ENCODE measurements at places on chromosomes 2 and 18.

GRCh38 chr18:42114310-42114943, 159.4 kb downstream of the PIK3C3 start:
- peak; percentile 6 for DNase-seq

DNA sequence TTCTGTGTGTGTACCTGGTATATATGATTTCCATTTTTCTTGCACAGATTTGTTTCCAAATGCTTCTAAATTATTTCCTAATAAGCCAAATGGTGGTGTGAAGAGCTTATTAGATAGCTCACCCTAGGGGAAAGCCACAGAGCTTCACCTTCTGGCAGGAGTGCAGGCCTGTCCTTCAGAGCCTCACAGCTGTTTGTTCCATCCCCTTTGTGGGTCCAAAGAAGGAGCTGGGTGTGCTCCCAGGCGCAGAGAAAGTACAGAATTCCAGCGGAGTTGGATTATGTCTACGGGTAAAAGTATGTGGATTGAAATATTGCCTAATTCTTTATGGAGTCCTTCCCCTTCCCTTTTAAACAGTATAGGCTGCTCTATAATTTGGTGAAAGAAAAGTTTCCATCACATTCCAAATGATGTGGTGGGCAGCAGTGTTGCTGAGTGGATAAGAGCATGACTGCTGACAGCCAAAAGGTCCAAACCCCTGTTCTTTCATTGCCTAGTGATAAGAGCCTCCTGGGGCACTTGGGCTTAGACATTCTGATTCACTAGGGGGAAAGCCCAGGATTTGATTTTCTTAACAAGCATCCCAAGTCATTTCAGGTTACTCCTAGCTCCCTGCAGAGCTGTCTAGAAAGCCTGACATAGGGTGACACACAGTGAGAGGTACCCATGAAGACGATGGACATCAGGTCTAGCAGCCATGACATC, 86.6 kb downstream of the WDSUB1 start:
- no peak for DNase-seq

DNA sequence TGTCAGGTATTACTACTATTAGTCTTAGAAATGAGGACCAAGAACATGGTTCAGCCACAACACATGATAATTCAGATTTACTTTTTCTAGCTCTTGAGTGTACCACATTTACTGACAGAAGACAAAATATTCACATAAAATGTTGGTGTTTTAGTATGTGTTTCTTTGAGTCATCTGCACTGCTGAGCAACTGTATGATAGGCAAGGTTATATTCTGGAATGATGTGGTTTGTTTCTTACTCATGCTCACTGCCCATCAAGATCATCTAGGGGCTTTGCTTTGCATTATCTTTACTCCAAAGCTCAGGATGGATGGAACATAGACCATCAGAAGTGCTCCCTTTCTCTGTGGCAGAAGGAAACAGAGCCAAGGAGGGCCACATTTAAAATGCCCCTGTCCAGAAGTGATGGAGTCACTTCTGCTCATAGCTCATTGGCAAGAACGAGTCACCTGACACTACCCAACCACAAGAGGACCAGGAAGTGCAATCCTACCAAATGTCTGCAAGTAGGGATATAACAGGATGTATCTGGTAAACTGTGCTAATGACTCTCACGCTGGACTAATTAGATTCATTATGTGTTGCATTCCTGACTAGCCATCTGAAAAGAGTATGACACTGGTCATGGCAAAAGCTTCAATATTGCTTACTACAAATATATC, 81.5 kb downstream of the DIS3L2 start:
- DNase-seq = no peak

DNA sequence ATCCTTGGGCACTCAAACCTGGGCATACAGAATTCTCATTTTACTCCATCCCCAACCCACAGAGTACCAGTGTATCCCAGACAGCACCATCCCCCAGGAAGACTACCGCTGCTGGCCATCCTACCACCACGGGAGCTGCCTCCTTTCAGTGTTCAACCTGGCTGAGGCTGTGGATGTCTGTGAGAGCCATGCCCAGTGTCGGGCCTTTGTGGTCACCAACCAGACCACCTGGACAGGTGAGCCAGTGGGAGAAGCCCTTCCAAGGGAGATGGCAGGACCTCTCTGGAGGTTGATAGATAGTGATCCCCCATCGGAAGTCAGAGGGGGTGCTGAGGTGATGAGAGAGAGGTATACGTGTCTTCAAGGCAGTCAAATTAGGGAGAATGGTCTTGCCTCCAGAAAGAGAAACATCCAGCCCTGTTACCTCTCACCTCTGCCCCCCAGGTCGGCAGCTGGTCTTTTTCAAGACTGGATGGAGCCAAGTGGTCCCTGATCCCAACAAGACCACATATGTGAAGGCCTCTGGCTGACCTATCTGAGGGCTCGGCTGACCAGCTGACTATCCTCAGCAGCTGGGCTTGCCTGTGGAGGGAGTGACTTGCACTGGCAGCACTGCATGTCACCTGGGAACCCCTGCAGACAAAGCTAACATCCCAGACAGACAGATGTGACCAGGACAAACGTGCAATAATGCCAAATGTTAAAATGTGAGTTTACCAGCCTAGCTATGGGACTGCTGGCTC, 9.5 kb downstream of the PKDCC start:
- no peak for DNase-seq

DNA sequence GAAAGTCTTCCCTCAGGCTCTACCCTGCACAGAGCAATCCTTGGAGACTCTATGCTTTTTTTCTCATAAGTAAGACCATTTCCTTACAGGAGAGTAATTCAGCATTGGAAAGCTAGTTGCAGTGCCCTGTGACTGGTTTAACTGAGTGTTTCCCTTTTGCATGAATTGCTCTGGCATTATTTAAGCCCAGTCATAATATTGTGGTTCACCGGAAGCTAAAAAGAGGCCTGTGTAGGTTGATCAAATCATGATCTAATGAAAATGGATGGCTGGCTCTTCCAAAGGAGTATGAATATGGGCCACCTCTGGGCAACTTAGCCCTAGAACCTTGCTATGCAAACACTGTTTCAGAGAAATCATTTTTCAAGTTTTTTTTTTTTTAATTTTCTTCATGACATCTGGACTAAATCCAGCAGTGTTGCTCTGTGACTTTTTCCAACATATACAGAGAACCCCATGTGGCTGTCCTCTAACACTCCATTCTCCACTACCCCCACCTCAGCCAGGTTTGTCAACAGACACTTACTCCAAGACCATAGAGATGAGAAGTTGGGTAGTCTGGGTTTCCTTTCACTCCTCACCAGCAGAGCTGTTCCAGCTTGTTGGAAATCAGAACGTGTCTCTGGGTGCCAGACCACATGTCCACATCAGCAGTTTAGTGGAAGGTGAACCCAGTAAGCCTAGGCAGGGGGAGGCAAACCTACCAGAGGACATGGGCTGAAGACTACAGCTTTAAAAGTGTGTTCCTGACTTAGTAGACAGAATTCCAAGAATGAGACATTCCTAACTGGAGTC, 175.2 kb upstream of the SLC14A2 start:
- no peak for DNase-seq

DNA sequence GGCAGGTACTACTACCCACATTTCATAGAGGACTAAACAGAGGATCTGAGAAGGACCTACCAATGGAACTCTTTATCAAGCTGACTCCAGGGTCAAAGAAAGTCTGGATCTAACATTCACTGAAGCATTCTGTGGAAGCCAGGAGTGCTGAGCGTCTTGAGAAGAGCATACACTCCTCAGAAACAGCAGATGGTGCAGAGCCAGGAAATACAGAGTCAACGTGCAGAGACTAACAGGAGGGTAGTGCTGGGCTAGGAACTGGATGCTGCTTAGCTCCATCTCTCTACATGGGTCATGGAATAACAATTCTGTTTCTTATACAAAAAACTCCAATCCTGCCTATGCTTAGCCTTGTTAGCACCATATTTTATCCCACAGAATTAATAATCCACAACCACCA, 5.5 kb upstream of the SERTAD2 start:
- DNase-seq = no peak

DNA sequence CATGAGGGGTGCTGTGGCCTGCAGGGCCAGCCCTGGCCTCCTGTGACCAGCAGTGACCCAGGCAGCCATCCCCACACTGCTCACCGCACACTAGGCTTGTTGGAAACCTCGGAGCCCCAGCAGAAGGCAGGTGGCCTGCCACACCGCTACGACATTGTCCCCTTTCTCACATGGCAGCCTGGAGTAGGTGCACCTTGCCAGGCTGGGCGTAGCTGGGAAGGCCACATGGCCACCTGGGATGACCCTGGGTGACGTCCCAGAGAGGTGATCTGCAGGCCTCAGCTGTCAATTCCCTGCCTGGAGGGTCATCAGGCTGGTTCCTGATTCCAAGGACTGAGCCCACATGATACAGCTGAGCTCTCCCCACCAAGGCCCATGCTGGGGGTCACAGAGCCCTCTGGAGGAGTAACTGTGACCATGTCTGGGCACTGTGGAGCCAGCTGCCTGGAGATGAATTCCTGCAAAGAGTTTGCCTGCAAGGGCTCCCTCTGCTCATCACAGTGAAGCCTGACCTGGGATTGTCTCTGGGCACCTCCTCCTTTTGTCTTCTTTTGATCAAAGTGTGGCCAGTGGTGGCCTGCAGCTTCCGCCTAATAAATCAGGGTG, 119.6 kb upstream of the OTOS start:
- DNase-seq = no peak

DNA sequence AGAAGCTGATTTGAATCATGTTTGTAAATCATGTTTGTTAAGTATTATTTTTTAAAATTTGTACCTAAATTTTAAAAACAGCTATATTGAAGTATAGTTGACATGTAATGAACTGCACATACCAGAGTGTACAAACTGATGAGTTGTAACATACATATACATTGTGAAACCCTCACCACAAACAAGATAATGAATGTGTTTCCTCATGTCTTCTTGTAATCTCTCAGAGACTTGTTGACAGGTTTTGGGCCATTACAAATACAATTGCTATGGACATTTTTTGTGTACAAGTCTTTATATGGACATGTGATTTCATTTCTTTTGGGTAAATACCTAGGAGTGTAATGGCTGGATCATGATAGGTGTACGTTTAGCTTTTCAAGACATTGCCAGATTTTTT, 21.5 kb downstream of the WDR43 start:
- DNase-seq = no peak

DNA sequence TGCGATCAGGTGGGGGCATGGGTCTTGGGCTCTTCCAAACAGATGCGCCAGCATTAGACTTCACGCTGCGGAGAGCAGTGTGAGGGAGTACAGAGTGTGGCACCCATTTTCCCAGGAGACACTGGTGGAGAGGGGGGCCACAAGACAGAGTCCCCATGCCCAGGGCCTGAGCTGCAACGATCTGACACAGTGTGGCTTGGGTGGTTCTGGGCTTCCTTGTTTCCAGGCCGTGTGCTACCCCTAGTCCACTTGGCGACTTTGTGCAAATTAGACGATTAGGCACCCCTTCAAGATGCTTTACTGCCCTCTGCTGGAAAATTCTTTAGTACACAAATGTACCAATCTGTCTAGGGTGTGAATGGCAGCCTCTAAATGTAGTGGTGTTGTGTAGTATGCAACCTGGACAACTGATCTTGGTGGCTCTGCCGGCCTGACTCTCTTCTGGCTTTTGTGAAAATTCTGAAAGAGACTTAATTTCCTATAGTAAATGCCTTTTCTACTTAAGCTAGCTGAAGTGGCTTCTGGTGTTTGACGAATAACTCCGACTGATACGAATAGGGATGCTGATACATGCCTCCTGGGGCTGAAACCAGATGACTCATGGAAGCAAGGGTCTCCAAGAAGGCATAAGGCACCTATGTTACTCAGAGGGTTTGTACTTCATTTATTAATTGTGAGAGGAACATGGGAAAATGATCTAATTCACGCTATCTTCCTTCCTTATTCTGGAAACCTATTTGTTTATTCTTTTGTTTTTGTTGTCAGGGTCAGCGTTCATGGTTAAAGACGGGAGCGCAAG, 92.3 kb upstream of the SMAD2 start:
- DNase-seq = peak; percentile 56

DNA sequence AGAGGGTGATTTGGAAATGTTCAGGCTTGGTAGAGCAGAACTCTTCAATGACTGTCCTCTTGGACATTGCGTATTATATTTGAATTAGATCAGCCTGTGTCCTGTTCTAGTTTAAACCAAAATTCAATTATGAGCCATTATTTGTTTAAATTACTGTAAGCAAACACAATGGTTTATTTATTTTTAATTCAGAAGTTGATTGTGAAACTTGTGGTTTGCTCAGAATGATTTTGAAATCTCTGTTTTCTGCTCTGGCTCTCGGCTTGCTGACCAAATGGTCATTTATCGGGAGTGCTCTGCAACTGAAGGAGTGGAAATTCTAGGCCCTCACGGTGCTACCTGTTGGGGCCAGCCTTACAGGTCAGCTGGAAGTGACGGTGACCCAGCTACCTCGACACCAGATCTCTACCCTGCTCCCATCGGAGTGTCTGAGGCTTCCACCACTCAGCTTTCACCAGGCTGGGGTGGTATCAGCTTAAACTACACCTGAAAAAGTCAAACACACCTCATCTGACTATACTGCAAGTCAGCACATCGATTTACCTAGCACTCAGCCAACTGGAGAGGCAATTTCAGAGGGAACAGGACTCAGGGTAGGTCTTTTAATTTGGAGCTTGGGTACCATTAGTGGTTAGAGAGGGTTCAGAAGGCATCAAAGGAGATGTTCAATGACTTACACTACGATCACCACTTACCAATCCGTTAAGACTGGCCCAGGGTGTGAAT, 36.8 kb upstream of the GPD2 start:
- peak; percentile 44 for DNase-seq

GRCh38 chr2:240893363-240893844, 2.6 kb downstream of the MAB21L4 start:
- no peak for DNase-seq

GRCh38 chr2:150167711-150168110, 319.8 kb downstream of the RND3 start:
- DNase-seq = no peak

- DNase-seq = no peak
Observed at GRCh38 chr2:204876311-204876710, 331.0 kb downstream of the PARD3B start.

DNA sequence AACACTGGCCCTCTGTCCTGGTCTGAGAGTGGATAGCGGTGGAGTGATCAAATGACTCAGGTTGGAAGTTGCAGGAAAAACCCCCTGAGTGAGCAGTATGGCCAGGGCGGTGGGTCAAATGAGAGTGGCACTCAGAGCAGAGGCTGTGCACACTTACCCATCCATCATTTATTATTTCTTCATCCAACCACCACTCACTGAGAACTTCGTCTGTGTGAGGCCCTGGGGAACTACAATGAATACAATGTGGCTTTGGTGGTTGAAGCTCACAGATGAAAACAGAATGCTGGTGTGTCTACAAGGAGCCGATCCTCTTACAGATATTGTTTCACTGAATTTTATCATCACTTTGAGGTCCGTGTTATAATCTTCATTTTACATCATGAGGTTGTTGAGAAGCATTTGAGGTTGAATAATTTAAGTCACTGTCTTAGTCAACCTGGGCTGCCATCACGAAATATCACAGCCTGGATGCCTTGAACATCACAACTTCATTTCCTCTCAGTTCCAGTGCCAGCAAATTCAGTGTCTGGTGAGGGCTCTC, 73.4 kb upstream of the ID2 start:
- DNase-seq = no peak

DNA sequence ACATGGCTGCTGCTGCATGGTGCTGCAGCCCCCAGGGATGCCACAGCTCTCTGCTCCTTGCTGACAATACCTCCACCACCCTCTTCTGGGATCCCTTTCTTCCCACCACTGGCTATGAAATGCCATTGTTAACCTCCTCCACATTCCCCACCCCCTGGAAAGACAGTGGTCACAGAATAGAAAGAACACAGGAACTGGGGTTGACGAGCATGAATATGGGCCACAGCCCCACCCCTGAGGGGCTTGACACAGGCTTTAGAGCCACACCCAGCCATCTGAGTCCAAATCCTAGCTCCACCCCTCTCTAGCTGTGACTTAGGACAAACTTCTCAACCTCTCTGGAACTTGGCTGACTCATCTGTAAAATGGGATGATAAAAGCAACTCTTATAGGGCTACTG, 47.3 kb downstream of the TMEM163 start:
- DNase-seq = no peak

All from HuH-7.5 (cell line).